ENCODE measurements at places on chromosomes 4 and X.

DNA sequence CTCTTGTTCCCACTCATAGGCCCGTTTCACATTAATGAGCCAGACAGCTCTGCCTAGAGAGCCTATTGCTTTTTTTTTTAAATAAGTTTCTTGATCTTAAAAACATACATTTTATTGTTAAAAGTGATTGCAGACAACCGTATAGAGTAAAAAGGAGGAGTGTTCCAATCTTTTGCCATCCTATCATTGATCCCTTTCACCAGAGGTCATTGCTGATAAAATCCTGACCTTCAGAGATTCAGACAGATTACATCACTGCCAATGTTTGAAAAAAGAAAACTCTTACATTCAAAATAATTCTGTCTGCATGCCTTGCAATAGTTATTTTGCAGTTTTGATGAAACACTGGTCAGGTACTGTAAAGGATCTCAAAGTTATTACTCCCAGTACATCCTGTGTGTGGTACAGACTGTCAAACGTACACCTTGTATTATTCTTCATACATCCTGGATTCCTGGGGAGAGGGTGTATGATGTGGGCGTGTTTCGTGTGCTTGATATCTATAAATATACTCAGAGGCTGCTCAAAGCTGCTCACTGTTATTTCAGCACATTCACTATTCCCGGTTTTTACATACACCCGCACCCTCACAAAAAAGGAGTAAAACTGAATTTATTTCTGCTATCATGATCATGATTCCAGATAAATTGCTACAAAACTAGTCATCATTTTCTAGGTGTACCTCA, 15.4 kb upstream of the KLHL2 start:
- ATAC-seq: no peak

- ATAC-seq: no peak
Observed at GRCh38 chr4:123386609-123387008, 10.0 kb upstream of the SPRY1 start.

GRCh38 chr4:6956434-6957147, 47.0 kb downstream of the TBC1D14 start:
- no peak for ATAC-seq

DNA sequence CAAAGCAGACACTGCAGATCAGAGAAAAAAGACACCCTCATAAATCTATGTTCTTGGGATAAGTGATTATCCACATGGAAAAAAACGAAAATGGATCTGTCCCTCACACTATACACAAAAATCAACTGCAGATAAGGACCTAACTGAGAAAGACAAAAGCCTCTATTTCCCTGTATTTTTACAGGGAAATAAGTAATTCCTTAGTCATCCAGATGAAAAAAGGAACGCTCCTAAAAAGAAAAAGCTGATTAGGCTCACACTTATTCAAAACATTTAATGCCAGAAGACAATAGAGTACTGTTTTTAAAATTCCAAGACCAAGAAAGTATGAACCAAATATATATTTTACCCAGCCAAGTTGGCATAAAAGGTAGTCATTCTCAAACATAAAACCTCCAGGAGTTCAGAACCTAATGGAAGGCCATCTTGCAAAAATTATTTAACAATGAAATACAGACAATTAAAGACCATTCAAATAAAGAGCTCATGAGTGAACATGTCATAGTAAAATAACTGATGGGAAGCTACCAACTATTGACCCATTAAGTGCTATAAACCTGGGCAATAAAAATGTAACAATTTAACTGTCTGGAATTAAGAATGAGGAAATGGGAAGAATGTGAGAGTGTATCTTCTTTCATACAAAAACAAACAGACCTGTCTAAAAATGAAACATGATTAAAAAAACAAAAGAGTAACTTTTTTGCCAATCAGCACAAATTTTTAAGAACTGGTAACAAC, 20.4 kb downstream of the PAPSS1 start:
- ATAC-seq: no peak

- no peak for ATAC-seq
Observed at GRCh38 chrX:46554942-46555341, 9.7 kb upstream of the ZNF674 start.

DNA sequence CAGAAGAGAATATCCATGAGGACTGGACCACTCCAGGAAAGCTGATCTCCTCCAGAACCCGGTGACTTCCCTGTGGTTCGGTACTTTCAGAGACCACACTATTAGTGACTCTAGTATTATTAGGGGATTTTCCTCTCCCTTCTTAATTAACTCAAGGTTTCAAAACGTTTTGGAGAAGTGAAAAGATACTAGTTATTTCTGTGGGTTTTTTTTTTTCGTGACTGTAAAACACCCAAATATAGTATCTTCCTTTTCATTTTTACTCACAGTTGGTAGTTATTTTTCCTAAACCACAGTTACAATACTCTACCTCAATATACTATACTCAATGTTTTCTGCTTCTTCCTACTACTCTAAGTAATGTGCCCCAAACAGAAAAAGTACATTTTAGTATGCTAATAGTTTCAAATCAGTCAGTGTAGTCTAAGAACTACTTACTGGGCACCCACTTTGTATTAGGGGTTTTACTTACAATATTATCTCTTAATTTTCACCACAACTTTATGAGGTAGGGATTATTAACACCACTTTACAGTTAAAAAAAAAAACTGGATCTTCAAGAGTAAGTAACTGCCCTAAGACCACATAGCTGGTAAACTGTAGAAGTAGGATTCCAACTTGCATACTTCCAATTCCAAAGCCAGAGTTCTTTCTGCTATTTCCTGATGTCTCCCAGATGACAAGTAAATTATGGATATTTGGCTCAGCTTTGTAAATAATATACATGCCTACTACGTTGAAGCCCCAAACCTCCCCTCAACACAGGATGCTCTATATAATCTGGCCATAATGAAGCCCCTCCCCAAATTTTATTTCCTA, 45.0 kb downstream of the SLC9A7 start:
- ATAC-seq: no peak

- ATAC-seq: no peak
Observed at GRCh38 chr4:79682161-79682560, 274.1 kb upstream of the GK2 start.

Measured in gastroesophageal sphincter (tissue), 4 donors.